Gastrocnemius medialis (tissue), 4 donors: ENCODE measurements at places on chromosomes 12 and 14.

- DNase-seq: no peak
Measured at GRCh38 chr12:107320033-107320928, 226.9 kb upstream of the CRY1 start.

- DNase-seq: no peak
Measured at GRCh38 chr12:106135781-106136180, 3.0 kb downstream of the NUAK1 start.

- no peak for DNase-seq
Measured at GRCh38 chr12:57381693-57382220, 49.1 kb downstream of the R3HDM2 start.

GRCh38 chr12:109423392-109423791 lies 53.7 kb downstream of the KCTD10 start:
- no peak for DNase-seq

DNA sequence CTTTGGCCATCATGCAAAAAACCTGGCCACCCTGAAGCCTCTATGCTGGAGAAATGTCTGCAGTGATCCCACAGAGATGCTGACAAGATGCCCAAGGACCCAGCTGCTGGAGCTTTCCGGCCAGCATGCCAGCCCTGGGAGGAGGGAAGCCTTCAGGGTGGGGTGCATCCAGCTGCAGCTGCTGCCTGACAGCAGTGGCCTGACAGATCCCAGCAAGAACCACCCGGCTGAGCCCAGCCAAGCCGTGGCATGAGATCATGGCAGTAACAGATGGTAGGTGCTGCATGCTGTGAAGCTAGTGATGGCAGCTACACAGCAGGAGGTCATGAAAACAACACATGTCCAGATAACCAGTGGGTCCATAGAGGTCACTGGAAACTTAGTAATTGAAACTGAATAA lies 13.8 kb downstream of the CLBA1 start:
- no peak for DNase-seq

DNA sequence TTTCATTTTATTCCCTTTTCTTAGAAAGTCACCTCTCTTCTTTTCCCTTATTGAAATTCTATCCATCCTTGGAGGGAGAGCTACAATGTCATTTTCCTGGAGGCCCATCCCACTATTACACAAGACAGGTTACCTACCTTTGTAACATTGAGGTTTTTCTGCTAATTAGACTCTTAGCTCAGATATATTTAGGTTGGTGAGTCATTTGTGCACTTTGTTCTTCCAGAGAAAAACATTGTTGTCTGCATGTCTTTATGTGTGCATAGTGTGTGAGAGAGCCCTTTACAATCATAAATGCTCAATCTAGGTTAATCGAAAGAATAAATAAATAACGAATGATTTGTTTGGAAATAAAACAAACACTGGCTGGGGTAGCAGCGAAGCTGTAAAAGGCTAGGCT lies 191.8 kb downstream of the DACT1 start:
- DNase-seq: no peak

DNA sequence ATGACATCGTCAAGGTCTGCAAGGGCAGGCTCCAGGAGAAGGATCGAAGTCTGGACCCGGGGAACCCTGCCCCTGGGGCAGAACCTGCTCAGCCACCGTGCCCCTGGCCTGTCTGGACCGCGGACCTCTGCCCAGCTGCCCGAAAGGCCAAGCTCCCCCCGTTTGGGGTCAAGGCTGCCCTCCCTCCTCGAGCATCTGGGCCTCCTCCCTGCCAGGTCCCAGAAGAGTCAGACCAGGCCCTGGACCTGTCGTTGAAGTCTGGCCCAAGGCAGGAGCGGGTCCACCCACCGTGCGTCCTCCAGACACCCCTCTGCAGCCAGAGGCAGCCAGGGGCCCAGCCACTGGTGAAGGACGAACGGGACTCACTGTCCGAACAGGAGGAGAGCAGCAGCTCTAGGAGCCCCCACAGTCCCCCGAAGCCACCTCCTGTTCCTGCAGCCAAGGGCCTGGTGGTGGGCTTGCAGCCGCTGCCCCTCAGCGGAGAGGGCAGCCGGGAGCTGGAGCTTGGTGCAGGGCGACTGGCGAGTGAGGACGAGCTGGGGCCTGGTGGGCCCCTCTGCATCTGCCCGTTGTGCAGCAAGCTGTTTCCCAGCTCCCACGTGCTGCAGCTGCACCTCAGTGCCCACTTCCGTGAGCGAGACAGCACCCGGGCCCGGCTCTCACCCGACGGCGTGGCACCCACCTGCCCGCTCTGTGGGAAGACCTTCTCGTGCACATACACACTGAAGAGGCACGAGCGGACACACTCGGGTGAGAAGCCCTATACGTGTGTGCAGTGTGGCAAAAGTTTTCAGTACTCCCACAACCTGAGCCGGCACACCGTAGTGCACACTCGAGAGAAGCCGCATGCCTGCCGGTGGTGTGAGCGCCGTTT lies 856 bp downstream of the ZBTB42 start:
- DNase-seq: no peak

DNA sequence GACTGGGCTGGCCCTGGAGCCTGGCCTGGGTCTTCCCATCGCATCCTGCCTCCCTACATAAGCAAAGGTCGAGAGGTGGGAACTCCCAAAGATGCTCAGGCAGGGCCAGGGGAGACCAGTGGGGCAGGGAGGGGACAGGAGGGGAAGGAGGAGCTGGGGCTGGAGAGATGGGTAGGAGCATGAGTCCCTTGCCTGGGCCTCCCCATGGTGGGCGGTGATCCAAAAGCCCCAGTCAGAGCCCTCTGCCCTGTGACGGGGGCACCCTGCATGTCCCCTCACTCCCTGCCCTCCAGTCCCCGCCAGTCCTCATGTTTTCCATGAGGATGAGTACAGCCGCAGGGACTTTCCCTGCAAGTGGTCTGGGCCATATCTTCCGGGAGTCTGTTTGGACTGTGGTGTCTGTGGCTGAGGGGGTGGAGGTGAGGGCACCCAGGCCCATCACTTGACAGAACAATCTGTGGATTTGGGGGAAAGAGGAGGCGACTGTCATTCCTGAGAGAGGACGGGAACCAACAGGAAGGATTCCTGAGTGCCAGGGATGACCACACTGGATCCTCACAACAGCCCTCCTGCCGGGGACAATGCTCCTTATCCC lies 9.3 kb downstream of the BDKRB2 start:
- DNase-seq: no peak

DNA sequence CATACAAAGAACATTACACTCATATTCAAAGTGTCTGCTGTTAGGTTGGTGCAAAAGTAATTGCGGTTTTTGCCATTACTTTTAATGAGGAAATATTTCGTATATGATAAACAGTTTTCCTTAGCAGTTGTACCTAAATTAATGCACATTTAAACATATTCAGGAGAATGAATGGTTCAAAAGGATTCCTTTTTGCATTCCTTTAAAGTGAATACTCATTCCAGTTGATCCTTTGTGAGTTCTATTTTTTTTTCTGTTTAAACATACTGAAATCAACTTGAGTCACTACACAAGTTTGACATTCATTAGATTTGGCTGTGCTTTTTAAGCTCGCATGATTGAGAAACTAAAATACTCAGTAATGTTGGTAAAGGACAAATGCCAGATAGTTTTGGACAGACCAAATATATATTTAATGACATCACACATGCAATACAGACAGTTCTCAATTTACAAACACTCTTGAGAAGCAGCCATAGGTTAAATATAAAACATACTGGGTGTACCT lies 13.8 kb upstream of the SLC38A2 start:
- no peak for DNase-seq

DNA sequence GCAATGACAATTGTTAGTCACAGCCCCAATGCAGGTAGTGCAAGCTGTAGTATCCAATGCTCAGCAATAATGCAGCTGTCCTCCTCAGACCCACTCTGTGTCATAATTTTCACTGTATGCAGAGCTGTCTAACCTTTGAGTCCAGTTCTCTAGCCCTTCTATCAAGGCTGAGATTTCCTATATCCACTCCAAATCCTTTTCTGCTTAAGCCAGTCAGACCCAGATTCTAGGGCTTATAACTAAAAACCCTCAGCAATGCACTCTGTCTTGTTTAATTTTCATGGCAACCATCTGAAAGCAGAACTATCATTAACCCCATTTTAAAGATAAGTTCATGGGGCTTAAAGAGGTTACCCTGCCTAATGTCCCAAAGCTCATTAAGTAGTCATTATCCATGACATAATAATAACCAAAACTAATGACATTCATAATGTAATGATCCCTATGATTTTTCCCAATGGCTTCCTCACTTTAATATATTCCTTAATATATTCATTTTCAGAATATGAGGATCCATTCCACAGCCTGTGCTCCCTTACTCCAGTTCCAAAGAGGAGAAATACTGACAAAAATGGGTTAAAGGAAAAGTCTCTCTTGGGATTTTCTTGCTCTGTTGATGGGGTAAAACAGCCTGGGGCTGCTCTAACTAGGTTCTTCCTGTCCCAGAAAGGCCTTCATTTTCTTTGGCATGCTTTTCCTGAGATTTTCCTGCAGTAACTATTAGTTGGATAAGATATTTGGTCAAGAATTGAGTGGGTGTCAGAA lies 29.5 kb downstream of the TXNDC16 start:
- DNase-seq: no peak

GRCh38 chr14:82449926-82450468 lies 916.3 kb upstream of the SEL1L start:
- no peak for DNase-seq

- DNase-seq: no peak
Measured at GRCh38 chr14:106039400-106039799, 513.0 kb downstream of the TMEM121 start.

DNA sequence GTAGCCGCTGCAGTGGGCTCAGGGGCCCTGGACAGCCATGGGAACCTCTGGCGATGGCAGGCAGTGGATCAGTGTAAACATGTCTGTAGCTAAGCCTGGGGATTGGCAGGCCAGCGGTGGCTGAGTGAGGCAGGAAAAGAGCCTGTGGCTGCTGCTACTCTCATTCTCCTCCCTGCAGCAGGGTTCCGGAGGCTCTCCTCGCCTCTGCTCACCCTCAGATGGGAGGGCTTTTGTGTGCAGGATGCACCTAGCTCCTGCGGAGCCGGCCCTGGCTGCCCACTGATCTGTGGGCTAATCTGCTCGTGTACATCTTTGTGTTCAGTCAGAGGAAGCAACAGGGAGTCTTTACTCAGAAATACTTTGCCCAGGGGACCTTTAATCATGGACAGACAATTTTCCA lies 59.5 kb downstream of the GALNT8 start:
- DNase-seq: no peak

DNA sequence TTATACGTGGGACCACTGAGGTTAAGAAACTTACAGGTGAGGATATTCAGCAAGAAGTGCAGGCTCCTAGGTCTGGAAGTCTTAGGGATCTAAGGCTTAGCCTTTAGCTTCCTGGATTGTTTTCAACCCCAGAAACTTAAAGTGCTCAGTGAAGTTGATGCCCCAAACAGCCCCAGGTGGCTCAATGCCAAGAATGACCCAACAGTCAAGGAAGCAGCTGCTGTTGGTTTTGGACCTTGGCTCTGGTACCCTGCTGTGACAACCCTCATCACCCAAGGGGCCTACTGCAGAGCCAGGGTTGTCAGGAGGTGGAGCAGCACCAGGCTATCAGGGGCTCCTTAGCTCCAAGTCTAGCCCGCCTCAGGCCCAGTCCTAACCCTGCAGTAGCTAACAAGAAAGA lies 36.8 kb downstream of the VDR start:
- DNase-seq: no peak

GRCh38 chr14:31952573-31952972 lies 124.5 kb upstream of the ARHGAP5 start:
- no peak for DNase-seq

DNA sequence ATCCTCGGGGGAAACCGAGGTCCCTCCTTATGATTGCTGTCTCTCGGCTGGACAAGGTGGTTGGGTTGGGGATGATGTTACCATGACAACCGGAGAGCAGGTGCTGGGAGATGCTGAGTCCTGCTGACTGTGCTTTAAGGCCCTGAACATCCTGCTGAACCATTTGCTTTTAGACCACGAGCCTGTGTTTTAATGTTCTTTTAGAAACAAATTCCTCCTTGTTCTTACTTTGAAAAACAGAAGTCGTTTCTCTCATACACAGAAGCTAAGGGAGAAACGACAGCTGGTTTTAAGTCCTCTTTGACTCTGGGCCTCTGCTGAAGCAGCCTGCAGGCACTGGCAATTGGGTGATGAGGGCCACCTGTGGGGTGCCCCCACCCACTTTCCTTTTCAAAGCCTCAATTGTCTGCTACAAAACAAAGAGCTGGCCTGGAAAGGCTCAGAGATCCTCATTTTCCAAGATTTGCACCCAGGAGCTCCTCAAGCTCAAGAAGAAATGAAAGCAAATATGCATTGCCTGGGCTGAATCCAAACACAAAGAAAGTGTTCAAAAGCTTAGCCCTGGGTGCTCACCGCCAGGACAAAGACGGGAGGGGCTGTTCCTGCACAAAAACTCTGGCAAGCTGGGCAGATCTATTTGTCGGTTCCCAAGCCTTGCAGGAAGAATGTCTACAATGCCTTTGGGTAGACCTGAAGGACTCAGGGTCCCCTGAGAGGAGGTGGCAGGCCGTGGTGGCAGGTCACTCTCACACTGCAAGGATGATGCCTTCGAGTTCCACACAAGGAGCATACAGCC lies 90.0 kb upstream of the CLMN start:
- no peak for DNase-seq

- DNase-seq: peak; percentile 82
Measured at GRCh38 chr14:23160924-23161522, 22.4 kb downstream of the SLC7A8 start.

- DNase-seq: no peak
Measured at GRCh38 chr12:32457251-32458025, 58.1 kb downstream of the FGD4 start.

DNA sequence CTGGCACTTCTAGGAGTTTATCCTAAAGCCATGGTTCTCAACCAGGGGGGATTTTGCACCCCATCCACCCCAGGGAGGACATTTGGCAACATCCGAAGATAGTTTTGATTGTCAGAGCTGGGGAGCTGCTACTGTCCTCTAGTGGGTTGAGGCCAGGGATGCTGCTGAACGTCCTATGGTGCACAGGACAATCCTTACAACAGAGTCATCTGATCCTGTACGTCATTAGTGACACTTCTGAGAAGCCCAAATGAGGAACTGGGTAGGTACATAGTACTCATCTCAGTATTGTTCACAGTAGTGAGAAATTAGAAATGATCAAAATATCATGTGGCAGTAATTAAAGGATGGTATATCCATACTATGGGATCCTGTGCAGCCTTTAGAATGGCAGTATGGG lies 185.1 kb downstream of the CHST11 start:
- DNase-seq: no peak

- no peak for DNase-seq
Measured at GRCh38 chr12:49413010-49413409, 45.7 kb downstream of the SPATS2 start.
